ENCODE measurements at places on chromosomes 6 and 20.

DNA sequence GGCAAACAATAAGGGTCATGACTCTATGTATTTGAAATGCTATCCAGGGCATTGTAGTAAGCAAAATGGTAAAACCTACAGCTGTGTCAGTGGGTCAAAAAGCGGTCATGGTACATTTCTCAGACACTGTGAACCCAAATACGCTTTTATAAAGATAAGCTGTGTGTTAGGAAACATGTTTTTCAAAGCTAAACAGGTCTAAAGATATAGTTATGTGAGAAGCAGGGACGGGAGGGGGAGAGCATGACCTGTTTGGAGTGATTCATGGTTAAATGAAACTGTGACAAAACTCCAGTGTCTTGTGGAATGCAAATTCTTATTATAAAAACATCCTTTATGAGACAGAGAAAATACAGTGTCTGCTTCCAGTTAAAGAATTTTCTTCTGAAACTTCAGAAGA, 205.4 kb upstream of the BMP2 start:
- no peak for DNase-seq

DNA sequence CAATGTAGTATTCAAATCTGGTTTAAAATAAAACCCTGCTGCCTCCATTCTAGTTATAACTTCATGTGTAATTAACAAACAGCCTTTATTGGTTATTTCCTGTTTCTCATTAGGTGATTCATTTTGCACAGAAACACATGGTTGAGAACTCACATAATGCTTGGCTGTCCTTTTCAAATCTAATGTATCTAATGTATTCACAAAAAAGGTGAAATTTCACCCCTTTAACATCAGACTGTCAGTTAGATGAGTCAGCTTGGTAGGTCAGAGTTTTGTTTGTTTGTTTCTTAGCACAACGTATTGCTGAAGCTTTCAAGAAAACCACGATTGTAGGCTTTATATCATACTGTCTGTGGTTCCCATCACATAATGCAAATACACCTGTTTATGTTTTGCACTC, 78.7 kb upstream of the TMEM30A start:
- DNase-seq, result no peak

- DNase-seq, result no peak
Observed at GRCh38 chr6:107661291-107661690, 162.8 kb downstream of the SCML4 start.

- DNase-seq, result no peak
Observed at GRCh38 chr6:140684776-140685550, 1310.5 kb upstream of the CITED2 start.

DNA sequence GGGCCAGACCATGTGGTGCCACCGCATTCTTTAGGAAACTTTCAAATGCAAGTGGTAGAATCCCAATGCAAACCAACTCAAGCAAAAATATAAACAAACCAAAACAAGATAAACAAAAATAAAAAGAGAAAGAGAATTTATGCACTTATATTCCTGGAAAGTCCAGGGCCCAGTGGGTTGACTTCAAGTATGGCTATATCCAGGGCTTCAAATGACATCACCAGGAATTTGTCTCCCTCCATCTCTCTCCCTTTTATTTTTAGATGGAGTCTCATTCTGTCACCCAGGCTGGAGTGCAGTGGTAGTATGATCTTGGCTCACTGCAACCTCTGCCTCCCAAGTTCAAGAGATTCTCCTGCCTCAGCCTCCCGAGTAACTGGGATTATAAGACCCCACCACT, 56.1 kb upstream of the PNRC1 start:
- DNase-seq, result no peak

- no peak for DNase-seq
Observed at GRCh38 chr6:159961528-159961927, 7.4 kb upstream of the IGF2R start.

GRCh38 chr6:21593927-21594415, 420 bp downstream of the SOX4 start:
- no peak for DNase-seq

DNA sequence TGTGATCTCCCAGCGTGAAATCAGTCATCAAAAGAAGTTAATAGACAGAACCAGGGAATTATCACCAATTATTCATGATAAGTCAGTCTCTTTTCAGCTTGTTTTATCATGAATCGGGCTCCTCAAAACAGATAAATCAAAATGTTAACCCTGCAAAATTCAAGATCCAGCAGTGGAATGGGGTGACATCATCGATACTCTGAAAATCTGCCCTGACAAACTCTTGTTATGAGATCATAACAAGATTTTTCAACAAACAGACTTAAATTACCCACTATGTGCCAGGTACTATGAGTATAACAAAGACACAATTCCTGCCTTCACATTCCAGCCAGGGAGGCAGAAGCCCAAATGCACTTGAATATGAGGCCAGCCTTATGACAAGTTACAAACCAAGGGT, 64.4 kb downstream of the PTPRK start:
- DNase-seq, result no peak

GRCh38 chr6:142935553-142936517, 9.1 kb downstream of the HIVEP2 start:
- DNase-seq, result no peak

GRCh38 chr6:106890447-106890846, 84.1 kb downstream of the CD24 start:
- no peak for DNase-seq

- DNase-seq, result no peak
Observed at GRCh38 chr6:36712816-36713215, 15.2 kb downstream of the RAB44 start.

DNA sequence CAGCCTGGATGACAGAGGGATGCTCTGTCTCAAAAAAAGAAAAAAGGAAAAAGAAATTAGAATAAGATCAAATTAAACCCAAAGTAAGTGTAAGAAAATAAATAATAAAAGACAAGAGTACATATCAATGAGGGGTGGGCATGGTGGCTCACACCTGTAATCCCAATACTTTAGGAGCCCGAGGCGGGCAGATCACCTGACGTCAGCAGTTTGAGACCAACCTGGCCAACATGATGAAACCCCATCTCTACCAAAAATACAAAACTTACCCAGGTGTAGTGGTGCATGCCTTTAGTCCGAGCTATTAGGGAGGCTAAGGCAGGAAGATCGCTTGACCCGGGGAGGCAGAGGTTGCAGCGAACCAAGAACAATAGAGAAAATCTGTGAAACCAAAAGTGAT, 14.9 kb upstream of the STAU1 start:
- no peak for DNase-seq

DNA sequence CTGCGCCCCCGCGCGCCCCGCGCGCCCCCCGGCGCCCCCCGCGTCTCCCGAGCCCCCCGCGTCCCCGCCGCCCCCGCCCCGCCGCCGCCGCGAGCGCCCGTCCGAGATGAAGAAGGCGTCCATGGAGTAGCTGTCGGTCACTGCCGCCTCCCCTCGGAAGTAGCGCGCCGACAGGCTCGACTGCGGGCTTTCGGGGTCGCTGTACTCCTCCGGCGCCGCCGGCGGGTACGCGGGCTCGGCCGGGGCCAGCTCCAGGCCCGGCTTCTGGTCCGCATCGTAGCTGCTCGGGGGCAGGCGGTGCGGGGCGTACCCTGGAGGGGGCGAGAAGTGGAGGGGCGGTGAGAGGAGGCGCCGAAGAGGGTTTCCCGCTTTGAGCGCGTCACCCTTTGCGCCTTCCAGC, 11.2 kb upstream of the SRXN1 start:
- DNase-seq, result no peak

DNA sequence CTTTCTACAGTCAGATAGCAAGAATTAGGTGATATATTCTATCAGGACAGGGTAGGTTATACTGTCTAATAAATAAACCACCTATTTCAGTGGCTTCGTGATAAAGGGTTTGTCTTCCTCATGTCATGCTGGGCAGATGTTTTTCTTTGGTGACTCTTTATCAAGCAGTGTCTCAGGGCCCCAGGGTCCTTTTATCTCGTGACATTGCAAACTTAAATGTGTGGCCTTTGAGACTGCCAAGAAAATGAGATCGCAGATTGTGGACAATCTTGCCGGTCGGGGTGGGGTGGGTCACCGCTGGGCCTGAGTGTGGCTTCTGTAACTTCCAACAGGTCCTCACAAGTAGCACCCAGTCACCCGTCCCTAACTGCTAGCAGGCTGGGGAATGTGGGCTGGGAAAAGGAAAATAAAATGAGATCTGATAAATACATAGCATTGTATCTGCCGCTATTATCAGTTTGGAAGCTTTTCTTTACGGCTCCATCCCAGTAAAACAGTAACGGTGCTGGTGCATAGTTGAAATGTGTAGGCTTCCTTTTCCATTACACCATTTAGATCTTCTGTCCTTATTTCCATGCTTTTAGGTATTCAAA, 50.5 kb upstream of the BMP6 start:
- no peak for DNase-seq

GRCh38 chr6:79833264-79833963, 113.9 kb downstream of the ELOVL4 start:
- DNase-seq, result no peak

- DNase-seq, result no peak
Observed at GRCh38 chr6:25777856-25778649, 23.5 kb downstream of the SLC17A4 start.

DNA sequence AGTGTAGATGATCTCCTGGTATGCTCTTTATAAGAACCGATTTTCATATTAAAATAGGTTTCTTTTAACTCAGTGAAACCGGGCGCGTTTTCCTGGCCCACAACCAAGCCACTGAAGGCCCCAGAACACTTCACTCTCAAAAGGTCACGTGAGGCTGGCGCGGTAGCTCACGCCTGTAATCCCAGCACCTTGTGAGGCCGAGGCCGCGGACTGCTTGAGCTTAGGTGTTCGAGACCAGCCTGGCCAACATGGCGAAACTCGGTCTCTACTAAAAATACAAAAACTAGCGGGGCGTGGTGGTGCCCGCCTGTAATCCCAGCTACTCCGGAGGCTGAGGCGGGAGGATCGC, 402 bp upstream of the TAF8 start:
- DNase-seq, result no peak

DNA sequence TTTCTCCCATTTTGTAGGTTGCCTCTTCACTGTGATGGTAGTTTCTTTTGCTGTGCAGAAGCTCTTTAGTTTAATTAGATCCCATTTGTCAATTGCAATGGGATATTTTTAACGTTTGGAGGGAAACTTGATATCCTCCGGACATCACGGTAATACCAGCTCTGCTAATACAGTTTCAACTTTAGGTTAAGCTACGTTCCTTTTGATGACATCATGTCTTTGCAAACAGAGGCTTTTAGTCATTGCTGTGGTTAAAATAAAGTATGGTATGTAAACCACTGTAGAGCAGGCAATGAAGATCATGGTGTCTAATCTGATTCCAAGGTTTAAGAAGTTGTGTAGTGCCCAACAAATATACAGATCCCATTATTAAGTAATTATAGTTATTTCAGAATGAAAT, 168.0 kb upstream of the CHD6 start:
- DNase-seq, result no peak

- no peak for DNase-seq
Observed at GRCh38 chr6:107704347-107705013, 119.6 kb downstream of the SCML4 start.

DNA sequence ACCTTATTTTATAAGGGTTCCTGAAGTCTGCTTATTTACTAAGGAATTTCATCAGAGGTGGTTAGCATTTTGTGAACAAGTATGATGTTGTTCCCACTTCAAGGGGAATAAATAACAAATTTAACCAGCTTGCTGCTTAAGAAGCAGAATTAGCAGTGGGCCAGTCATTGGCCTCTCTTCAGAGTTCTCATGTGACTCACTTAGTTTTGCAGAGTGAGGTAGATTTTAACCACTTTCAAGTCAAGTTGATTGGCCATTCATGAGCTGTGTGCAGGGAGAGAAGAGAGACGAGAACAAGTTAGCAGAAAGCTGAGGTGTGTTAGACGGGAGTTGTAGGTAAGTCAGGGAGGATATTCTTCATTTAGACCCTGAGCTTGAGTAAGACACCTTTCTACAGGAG, 18.1 kb downstream of the TOP1 start:
- DNase-seq, result no peak

GRCh38 chr6:28258877-28259777, at the start of gene NKAPL:
NKAPL (plus strand) TSS chr6:28259297; CDS start chr6:28259372, 75 bp downstream.
- peak; percentile 60 for DNase-seq

DNA sequence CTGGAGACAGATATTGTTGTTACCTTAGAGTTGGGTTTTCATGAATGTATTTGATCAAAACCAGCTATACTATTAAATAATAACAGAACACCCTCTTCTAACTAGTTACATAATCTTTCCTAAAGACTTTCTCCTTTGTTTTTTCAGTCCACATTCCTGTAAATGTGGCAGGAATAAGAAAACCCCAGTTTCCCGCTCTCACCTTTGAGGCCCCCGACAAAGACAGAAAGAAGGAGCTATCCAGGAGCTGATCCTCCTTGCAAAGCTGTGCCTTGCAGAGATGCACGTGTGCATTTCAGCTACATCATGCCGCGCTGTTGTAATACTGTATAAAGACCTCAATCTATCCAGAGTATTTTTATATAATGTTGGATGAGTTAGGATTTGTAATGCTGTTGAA, 102.7 kb downstream of the SLC22A3 start:
- DNase-seq, result no peak

- DNase-seq, result no peak
Observed at GRCh38 chr20:57781901-57782300, 72.1 kb upstream of the PMEPA1 start.

- no peak for DNase-seq
Observed at GRCh38 chr20:32886652-32887051, 27.9 kb downstream of the EFCAB8 start.

DNA sequence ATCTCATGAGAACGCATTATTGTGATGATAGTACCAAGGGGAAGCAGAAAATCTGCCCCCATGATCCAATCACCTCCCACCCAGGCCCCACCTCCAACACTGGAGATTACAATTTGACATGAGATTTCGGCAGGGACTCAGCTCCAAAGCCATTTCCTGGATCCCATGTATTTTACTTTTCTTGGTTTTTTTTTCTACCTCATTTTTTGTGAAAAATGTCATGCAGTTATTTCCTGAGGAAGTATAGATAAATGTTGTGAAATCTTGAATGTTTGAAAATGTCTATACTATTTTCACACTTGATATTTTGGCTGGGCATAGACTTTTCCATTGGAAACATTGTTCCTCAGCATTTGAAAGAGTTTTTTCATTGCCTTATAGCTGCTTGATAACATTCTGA, 9.1 kb upstream of the BRPF3 start:
- DNase-seq, result no peak

- no peak for DNase-seq
Observed at GRCh38 chr6:157065366-157065765, 258.0 kb downstream of the TMEM242 start.

DNA sequence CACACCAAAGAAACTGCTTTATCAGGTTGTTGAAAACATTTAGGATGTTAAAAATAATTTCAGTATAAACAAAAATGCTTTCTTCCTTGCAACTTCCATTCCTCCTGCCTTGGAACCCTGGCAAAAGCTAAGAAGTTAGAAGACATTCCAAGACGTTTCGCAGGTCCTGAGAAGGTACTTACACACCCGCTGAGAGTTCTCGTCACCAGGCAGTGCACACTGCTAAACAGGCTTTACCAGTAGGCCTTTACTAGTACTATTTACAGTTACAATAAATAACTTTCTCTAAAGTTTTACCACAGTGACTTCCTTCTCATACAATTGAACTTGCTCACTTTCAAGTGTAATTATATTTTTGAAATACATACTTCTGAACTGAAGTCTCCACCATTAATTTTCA, 81.4 kb upstream of the RPS6KA2 start:
- no peak for DNase-seq
